ENCODE measurements at places on chromosomes 1 and 21. TPM values are rescaled to one million over a fixed set of nuclear protein-coding genes. Genes with fewer than 3 reads are reported as not detected.

The ITLN2 gene
- not detected for total RNA-seq

The DNAJC6 gene
- total RNA-seq, result 2.5 TPM

The CADM3 gene
- 0.21 TPM for total RNA-seq

The FAM177B gene
- total RNA-seq, result not detected

The TSPAN2 gene
- 0.39 TPM for total RNA-seq

The PDE9A gene
- not detected for total RNA-seq

GRCh38 chr21:38352536-38353219, 95.9 kb downstream of the KCNJ15 start:
- no peak for DNase-seq

DNA sequence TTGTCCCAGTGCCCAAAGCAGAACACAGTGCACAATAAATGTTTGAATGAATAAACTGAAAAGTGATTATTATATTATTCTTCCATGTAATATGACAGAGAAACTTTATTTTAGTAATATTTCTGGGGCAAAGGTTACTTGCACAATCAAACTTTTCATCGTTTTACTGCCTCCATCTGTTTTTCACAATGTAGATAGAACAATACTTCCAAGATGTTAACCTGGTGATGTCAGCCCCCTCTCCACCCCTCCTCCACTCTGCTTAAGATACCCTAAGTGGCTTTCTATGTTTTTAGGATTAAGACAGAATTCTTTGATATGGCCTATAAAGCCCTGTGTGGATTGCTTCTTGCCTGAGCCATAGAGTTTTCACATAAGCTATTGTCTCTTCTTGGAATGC, 13.8 kb upstream of the NTMT2 start:
- no peak for DNase-seq

DNA sequence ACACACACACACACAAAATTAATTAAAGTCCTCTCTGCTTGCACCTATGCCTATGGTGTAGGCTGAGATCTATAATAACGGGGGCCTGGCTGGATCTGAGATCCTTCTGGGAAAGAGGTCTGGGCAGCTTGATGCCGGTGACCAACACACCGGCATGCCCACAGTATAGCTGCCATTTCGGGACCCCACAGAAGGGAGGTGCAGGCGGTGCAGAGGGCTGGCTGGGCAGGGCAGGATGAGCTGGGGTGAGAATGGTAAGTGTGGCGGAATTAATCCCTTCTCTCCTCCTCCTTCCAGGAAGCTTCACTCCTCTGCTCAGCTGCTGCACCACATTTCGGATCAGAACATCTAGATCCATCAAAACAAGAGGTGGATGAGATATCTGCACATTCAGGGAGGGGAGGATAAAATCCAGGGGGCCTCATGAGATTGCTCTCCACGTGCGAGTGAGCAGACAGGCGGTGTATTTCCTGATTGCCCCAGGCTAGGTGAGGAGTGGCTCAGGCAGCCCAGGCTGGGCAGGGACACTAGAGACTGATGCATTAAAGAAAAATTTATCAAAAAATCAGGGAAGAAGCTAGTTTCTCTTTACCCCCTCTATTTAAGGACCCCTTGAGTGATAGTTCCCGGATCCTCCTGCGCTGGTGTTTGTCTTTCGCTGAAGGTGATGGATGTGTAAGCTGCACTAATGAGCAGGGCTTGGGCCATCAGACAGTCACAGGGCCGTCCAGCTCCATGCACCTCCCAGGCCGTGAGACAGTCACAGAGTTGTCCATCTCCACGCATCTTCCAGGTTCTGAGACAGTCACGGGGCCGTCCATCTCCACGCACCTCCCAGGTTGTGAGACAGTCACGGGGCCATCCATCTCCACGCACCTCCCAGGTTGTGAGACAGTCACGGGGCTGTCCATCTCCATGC, 449.9 kb downstream of the PTPRU start:
- DNase-seq, result no peak

- no peak for DNase-seq
Measured at GRCh38 chr1:181014477-181015250, 8.0 kb downstream of the STX6 start.

GRCh38 chr1:235864469-235864868, 2.2 kb downstream of the LYST start:
- DNase-seq, result no peak

- no peak for DNase-seq
Measured at GRCh38 chr21:44927587-44928461, 7.1 kb upstream of the ITGB2 start.

DNA sequence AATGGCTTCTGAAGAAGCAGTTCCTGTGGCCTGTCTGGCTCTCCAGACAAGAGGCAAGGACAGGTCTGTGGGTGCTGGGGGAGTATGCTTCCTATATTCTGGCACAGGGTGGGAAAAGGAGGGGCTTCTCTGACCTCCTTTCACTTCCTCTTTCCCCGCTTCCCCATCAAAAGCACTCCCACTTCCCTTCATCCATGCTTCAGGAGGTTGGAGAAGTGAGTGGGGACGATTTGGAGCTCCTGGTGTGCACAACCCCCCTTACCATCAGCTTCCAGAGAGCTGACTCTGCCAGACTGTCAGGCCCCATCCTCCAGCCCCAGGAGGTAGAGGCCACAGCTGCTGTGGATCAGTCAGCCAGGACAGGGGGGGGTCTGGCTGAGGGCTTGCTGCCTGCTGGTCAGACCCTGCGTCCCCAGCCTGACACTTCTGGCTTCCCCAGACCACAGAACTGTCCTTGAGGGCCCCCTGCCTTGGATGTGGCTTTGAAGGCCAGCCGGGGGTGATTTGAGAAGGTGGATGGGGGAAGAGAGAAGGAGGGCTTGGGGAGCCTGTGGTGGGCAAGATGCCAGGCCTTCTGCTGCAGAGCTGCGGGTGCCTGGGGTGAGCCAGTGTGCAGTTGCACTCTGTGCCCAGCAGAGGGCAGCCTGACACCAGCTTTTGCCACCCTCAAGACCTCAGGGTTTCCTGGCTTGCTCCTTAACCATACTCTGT, 21.5 kb upstream of the TMEM222 start:
- peak; percentile 54 for DNase-seq

DNA sequence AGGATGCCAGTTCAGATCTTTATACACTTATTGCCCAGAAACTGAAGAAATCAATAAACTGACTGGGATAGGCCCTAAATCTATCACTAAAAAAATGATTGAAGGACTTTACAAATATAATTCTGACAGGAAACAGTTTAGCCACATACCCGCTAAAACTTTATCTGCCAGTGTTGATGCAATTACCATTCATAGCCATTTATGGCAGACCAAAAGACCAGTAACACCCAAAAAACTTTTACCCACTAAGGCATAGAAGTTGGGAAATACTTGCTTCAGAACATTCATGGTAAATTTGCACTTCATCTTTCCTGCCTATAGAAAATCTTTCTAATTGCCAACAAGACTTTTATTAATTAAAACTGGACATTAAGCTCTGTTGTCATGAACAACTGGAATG, 15.0 kb upstream of the GPR25 start:
- no peak for DNase-seq

- no peak for DNase-seq
Measured at GRCh38 chr1:116318897-116319296, 54.1 kb upstream of the ATP1A1 start.
